ENCODE measurements at places on chromosomes 3 and 15.

GRCh38 chr3:5165698-5166097, 21.8 kb upstream of the EDEM1 start:
- no peak for DNase-seq

DNA sequence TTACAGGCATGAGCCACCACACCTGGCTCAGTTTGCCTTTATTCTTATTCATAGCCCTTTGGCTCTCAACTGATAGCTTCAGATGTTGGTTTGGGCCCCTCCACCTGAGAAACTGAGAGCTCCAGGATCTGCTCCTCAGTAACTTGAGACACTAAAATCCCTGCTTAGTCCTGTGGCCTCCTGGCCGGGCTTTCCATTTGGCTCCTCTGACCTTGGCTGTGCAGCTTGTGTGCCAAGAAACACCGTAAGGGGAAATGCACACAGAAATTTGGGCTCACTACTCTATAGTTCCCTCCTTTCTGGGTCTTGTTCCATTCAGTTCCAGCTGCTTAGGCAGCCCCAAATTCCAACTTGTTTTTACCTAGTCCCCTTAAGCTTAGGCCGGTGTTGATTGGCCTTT, 24.9 kb downstream of the NIPA2 start:
- no peak for DNase-seq

GRCh38 chr3:95399585-95399984, 1336.7 kb downstream of the NSUN3 start:
- no peak for DNase-seq

GRCh38 chr15:100968050-100968966, 49.2 kb downstream of the LRRK1 start:
- no peak for DNase-seq

DNA sequence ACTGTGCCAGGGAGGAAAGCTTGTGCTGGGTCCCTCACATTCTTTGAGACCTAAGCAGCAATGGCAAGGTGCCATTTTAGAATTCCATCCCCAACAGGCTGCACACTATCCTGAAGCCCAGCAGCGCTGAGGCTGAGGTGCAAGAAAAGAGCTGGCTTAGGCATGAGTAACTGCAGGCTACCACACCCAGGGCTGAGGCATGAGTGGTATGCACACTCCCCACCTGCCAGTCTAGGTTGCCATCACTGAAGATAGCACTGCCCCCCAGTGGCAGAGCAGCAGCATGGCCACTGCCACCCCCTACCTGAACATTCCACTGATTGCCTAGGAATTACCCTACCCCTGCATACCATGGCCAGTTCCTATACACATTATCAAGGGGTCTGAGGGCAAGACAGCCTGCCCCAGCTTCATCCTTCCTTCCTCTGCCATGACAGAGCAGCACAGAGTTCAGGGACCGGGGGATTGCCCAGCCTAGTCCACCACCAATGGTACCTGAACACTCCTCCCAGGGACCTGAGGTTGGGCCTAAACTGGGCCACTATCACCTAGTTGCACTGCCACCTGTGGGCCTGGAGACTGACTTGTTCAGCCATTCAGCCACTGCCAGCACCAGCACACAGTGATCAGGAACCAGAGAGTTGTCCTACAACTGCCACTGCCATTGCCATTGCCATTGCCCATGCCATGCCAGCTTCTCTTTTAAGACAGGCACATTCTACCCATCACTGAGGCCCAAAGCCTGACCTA, 129.8 kb downstream of the SATB1 start:
- no peak for DNase-seq

GRCh38 chr3:111861391-111861790, 2.3 kb downstream of the PHLDB2 start:
- DNase-seq: no peak

GRCh38 chr15:51642696-51643095, 20.1 kb upstream of the DMXL2 start:
- DNase-seq: no peak

DNA sequence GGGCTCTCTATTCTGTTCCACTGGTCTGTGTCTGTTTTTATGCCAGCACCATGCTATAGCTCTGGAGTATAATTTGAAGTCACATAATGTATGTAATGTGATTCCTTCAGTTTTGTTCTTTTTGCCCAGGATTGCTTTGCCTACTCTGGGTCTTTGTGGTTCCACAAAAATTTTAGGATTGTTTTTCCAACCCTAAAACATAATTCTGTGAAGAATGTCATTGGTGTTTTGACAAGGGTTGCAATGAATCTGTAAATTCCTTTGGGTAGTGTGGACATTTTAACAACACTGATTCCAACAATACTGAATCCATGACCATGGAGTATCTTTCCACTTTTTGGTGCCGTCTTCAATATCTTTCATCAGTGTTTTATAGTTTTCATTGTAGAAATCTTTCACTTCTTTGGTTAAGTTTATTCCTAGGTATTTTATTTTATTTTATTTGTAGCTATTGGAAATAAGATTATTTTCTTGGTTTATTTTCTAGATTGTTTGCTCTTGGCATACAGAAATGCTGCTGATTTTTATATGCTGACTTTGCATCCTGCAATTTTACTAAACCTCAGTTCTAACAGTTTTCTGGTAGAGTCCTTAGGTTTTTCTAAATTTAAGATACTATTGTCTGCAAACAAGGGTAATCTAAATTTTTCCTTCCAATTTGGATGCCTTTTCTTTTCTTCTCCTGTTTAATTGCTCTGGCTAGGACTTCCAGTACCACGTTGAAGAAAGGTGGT, 29.7 kb downstream of the TJP1 start:
- no peak for DNase-seq

- DNase-seq: no peak
These were observed 170.0 kb downstream of the SOX2 start for GRCh38 chr3:181881749-181882148.

GRCh38 chr3:150218841-150219240, 189.3 kb upstream of the TSC22D2 start:
- DNase-seq: no peak

DNA sequence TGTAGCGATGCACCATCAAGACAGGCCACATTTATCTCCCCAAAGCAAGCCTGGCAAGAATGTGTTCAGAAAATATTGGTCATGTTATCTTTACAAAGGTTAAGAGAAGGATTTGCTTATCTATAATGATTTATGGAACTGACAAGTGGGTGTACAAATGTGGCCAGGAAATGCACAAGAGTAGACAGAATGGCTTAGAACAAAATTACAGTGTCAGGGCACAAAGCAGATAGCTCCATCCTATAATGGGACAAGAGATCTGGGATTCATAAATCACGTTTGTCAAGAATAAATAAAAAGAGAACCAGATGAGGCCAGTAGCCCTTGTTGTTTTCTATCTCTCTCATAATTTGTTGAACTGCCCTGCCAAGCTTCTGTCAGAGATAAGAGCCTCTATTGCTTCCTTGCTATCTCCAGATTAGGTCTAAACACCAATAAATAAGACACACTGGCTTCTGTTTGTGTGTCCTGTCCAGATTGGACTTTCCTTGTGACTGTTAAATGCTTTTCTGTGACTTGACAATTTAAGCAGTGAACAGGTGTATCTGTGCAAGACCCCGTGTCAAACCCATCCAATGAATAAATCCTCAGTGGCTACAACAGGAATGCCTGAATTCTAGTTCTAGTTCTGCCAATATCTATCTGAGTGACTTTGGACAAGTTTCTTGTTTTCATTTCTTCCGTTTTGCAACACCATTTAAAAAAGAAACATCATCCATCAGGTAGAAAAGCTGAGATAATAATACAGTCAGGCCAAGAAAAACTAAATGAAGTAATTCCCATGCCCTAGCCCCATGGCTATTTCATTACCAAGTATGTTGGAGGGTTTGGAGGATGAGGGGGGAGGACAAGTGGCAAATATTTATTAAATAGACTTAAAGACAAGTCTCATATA, 157.2 kb downstream of the DCLK3 start:
- DNase-seq: no peak

DNA sequence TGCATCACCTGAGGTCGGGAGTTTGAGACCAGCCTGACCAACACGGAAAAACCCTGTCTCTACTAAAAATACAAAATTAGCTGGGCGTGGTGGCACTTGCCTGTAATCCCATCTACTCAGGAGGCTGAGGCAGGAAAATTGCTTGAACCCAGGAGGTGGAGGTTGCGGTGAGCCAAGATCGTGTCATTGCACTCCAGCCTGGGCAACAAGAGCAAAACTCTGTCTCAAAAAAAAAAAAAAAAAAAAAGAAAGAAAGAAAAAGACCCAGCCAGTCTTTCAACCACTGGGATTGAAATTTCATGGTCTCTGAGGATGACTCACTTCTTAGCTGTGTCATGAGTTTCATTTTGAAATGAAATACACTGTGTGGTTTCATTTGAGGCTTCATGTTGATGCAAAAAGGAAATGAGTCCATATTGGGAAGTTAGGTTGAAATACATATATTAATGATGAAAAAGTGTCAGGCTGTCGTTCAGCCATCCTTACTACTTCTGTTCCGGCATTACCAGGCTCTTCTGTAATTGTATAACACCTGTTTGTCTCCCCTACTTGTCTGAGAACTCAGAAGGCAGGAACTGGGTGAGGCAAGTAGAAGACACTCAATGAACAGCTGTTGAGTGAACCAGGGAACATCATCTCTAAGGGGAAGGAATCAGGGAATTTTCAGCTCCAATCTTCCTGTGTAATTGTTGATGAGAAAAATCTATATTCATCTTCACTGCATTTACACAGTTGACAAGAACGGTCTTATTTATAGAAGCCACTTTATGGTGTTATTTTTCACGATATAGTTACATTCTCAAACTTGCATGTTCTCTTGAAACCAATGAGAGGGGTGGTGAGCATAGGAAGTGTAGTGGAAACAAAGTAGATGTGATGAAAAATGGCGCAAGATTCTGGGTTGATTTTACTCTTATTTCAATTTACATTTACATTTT, 87.4 kb downstream of the NFKBIZ start:
- DNase-seq: no peak
